ENCODE measurements at places on chromosomes 6 and 20. TPM values are rescaled to one million over a fixed set of nuclear protein-coding genes. Genes with fewer than 3 reads are reported as not detected.

ANKRD60 gene
- total RNA-seq, result not detected

ZGPAT gene
- total RNA-seq, result 14.2 TPM

TSBP1 gene
- total RNA-seq, result not detected

SIRPB1 gene
- total RNA-seq, result 0.99 TPM

LAMA2 gene
- total RNA-seq, result 149 TPM

Measured in heart right ventricle (tissue), 16 donors.